Stimulated activated CD4-positive, alpha-beta T cell treated with anti-CD3 and anti-CD28 coated beads, Interleukin-15, amount 100 ng/mL, for 1 hour (primary cell): ENCODE measurements at places on chromosomes 13 and 19.

DNA sequence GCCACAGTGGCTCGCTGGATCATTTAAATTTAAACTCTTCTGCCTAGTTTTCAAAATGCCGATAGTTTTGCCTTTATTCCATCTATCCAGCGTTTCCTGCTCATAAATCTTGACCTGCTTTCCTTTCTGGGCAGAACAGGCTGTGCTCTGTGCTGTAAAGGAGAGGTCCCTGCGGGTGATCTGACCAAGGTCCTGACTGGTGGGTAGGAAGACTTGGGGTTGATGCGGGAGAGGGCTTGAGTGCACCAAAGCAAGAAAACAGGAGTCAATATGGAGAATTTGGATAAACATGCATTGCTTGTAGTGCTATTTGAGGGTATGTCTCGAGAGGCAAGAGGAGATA is 533.6 kb downstream of the MYO16 start:
- DNase-seq, result no peak

DNA sequence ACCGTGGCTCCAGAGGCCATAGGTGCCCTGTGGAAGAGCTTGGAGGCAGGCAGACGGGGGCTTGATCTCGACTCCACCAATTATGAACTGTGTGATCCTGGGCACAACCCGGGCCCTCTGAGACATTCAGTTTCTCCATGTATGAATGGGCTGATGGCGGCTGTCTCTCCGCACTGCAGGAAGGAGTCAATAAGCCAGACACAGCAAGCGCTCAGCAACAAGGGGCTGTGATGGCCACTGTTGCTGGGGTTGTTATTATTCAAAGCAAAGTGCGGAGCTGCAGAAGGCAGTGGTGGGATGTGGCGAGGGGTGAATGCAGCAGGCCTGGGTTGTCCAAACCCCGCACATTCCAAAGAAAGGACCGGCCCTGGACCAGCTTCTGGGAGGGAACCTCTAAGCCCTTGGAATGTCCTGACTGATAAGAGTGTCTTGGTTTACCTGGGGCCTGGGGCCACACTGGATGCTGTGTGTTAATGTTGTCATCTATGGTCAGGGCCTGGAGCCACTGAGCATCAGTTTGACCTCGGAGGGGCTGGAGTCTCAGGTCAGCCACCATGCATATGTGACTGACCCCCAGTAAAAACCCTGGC is 8.3 kb downstream of the TMEM143 start:
- no peak for DNase-seq

DNA sequence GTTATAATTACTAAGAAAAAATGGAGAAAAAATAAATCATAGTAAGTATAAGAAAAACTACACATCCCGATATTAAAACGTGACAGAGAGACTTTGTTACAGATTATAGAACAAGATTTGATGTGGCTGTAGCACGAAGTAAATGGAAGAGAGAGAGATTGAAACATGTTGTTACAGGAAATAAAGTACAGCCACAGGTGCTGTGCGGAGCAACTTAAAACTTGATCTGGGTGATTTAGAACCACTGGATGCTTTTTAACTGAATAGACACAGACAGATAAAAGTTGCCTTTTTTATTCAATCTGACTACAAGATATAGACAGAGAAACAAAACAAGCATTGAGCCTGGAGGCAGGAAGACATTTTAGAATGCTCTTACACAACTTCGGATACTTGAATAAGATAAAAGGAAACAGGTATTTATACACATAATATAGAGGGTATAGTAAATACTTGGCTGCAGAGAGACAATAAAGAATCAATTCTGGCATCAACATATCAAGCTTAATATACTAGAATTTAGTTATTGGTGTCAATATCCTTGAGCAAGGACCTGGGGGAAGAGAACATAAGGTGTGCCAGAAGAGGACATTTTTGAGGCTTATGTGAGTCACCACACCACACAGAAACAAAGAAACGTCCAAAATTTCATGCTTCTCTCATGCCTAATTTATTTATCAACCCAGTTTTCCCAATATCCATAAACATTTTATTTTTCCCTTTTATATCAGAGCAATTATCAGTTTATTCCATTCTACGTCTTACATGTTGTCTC is 548.5 kb downstream of the SLITRK1 start:
- no peak for DNase-seq

GRCh38 chr19:4140237-4140711 is 13.2 kb upstream of the CREB3L3 start:
- no peak for DNase-seq

GRCh38 chr13:36919171-36919832 is 736 bp downstream of the SMAD9 start:
- no peak for DNase-seq

DNA sequence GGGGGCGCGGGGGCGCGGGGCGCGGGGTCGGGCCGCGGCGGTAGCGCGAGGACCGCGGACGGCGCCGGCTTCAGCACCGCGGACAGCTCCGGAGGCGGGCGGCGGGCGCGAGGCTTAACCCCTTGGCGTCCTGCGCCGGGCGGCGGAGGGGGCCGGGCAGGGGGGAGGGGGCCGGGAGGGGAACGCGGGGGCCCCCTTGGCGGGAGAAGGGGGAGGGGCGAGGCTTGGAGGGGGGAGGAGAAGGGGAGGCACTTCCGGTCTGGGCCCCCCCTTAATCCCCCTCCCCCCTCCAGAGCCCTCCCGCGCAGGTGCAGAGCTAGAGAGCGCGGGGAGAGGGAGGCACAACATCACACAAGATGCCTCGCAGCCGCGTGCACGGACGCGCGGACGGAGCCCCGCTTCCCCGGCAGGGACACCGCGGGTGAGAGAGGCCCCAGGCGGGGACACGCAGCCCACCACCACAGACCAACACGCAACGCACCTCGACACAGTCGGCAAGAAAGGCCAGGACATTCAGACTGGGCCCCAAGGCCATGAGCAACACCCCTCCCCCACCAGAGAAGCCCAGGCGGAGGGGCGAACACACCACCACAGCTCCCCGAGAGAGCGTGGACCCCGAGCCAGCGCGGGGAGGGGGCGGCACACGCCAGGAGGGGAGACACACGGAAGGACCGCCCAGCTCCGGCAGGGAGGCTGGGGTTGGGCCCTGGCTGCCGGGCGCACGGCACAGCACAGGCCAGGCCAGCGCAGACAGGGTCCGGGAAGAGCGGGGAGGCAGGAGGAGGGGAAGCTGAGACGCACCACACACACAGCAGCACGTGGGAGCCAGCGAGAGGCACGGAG is 24.1 kb downstream of the SHANK1 start:
- no peak for DNase-seq

GRCh38 chr13:110254151-110254679 is 52.7 kb downstream of the COL4A1 start:
- no peak for DNase-seq

DNA sequence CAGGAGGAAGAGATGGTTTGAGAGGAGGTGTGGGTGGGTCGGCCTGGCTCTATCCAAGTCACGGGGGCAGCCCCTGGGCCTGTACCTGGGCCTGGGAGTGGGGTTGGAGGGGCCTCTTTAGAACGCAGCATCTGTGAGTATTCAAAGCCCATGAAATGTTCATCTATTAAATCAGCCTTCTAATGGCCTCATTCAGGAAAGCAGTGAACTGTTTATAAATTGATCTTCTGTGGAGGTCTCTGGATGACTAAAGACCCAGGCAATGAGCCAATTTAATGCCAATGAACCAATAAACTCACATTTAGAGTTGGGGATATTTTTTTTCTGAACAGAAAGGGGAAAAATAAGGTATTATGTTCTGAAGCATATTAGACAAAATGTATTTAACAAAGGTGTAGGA is 19.9 kb upstream of the GGACT start:
- DNase-seq, result no peak

GRCh38 chr19:47680858-47681332 is 32.3 kb upstream of the EHD2 start:
- no peak for DNase-seq

GRCh38 chr13:52652980-52653303 is 306 bp downstream of the SUGT1 start:
- no peak for DNase-seq

- DNase-seq, result no peak
These were observed 480.0 kb downstream of the ZNF536 start for GRCh38 chr19:30852168-30852567.

GRCh38 chr13:31224174-31224669 is 24.4 kb downstream of the B3GLCT start:
- no peak for DNase-seq

GRCh38 chr19:8501981-8502380 is 459 bp downstream of the PRAM1 start:
- DNase-seq, result no peak

- peak; percentile 24 for DNase-seq
These were observed 1.3 kb downstream of the BICRA start for GRCh38 chr19:47609906-47610894.

- DNase-seq, result no peak
These were observed 17.8 kb upstream of the TMEM255B start for GRCh38 chr13:113741191-113741668.

GRCh38 chr13:99281811-99282263 is 23.7 kb upstream of the GPR18 start:
- DNase-seq, result no peak

DNA sequence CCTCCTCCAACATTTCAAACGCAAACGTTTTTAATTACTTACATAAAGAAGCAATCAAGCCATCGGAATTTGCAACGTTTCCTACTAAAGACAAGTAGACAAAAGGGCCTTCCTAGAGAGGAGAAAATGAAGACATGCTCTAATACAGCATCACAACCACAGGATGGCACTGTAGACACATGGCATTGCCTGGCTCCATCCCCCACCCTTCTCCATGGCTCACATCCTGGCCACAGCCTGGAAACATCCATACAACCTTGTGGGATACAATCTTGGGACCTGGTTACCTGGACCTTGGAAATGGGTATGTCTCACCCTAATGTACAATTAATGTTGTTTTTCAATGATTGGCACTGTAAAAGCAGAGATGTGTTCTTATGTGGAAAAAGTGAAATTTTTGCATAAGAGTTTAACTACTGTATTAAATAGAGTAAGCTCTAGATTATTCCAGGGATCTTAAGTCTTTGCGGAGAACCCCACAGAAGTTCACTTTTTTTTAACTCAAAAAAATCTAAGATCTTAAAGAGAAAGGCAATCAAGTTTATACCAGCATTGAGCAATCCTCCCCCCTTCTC is 21.5 kb downstream of the EBPL start:
- DNase-seq, result no peak

DNA sequence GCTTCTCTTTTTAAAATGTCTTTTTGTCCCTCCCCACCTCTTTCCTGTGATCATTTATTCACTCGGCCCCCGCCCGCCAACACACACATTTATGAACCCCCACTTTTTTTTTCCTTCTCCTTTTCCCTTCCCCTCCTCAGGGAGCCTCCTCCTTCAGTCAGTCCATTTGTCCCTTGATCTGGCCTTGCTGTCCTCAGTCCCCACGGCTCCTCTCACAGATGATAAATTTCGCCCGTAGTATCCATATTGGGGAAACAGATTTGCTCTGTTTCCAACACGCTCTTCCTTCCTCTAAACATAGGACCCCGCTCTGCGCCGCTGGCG is 2.0 kb downstream of the GSX1 start:
- DNase-seq, result no peak

DNA sequence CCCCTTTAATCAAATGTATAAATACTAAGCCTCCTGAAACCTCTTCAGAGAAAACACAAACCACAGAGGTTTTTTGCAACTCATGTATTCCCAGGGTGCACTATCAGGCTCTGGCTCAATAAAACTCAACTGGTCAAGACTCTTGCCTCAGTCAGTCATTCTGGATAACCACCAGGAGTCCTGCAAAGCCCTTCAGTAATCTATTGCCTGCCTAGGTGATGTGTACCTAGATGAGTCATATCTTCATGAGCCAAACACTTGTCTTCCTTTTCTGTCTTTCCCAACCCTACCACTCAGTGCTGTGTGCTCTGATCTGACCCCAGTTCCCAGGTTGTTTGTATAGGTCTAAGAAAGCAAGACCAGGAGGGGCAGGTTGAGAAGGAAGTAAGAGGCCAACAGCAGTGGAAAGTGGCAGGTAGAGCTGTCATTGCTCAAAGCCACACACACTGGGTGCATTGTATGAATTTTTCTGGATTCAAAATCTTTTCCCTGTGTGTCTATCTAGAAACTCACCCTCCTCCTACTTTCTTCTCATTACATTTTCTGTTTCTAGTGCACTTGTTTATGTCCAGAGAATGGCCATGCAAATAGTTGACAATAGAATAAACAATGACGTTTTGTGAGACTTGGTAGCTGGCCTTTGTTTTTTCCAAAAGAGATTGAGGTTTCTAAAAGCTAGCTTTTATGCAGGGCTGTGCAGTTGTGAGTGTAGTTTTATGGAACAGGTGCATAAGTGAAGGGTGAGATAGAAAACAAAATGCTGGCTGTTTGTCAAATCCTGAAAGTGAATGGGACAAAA is 48.1 kb downstream of the PSG1 start:
- no peak for DNase-seq

DNA sequence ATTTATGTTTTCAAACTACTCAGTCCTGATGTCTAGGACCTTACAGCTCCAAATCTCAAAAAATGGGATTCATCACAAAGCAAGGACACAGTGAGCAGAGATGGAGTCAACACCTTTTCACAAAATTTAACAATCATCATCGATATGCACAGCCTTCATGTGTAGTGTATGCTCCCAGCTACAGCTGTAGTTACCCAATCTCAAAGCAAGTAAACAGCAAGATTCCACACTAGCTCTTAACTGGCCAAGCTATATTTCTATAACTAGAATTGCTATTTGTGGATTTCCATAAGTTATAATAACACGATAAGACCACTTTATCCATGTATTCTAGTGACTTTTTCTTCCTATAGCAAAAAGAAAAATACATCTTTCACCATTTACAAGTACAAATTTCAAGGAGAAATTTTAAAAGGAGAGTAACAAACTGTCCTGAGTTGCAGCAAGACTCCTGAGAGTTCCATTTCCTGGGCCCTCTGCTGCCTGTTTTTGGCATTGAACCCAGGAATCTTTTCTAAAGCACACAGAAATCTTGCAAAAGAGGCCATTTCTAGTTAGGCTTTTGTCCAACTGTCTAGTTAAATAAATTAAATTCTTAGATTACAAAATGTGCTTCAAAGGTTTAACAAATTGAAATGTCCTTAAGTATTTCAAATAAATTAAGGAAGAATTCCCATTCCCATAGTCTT is 460.6 kb downstream of the FGF14 start:
- no peak for DNase-seq

- no peak for DNase-seq
These were observed 5.1 kb upstream of the PCDH9 start for GRCh38 chr13:67235265-67235664.

GRCh38 chr13:70088926-70089325 is 18.7 kb upstream of the ATXN8OS start:
- no peak for DNase-seq

DNA sequence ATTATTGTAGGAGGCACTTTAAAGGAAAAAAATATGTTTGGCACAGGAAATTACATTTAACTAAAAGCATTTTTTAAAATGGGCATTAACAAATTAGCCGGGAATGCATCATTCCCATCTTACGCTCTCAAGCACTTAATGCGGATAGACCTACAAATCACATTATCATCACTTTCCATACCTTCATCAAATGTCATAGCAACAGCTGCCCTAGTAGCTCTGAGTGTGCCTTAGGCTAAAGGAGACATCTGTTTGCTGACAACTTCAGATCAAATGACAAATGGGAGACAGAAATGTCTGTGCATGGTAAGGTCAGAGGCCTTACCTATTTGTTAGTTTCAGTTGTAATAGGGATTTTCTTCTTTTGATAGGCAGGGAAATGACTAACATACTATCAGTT is 773.2 kb upstream of the SLC10A2 start:
- no peak for DNase-seq
